ENCODE measurements at places on chromosomes 7 and 10.

GRCh38 chr7:126659124-126659523 is 593.6 kb downstream of the GRM8 start:
- no peak for DNase-seq

- no peak for DNase-seq
These were observed 335.3 kb downstream of the MAGI2 start for GRCh38 chr7:79118143-79118542.

GRCh38 chr10:113867904-113868303 is 13.4 kb downstream of the NHLRC2 start:
- no peak for DNase-seq

GRCh38 chr7:5656233-5656632 is 125.2 kb downstream of the RNF216 start:
- DNase-seq = no peak

DNA sequence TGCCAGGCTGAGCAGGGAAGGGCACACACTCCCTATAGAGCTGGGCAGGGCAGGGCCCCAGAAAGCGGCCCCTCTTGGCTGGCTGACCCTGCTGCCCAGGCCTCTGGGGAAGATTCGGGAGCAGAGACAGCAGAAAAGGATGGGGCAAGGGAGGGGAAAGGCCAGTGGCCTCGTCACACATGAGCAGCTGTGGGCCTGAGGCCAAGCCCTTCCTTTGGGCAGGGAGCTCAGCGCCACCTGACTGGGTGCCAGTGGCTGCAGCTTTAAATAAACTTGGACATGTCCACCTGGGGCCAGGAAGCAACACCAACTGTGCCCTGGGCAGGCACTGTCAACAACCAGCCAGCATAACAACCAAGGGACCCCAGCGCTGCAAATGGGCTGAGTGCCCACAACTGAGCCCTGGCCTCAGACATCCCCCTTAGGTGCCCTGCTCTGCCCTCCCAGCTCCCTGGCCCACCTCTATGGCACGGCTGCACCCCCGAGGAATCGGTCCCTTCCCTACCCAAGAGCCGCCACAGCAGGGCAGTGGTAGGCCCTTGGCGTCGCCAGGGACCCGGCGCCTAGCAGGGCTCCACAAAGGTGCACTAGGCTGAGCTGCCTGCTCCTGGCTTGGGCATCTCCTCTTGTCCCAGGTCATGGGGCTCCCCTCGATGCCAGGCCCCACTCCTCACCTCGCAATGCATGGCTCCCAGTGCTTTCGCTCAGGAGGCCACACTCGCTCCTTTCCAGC is 2.6 kb downstream of the CAMK2B start:
- DNase-seq = no peak

All from substantia nigra (tissue), 51 donors.